ENCODE measurements at places on chromosomes 16 and 17.
A peak's percentile ranks its signal among the peaks of the same experiment; 100 is the strongest.

- no peak for DNase-seq
Observed at GRCh38 chr16:14013571-14014283, 57.4 kb upstream of the MRTFB start.

DNA sequence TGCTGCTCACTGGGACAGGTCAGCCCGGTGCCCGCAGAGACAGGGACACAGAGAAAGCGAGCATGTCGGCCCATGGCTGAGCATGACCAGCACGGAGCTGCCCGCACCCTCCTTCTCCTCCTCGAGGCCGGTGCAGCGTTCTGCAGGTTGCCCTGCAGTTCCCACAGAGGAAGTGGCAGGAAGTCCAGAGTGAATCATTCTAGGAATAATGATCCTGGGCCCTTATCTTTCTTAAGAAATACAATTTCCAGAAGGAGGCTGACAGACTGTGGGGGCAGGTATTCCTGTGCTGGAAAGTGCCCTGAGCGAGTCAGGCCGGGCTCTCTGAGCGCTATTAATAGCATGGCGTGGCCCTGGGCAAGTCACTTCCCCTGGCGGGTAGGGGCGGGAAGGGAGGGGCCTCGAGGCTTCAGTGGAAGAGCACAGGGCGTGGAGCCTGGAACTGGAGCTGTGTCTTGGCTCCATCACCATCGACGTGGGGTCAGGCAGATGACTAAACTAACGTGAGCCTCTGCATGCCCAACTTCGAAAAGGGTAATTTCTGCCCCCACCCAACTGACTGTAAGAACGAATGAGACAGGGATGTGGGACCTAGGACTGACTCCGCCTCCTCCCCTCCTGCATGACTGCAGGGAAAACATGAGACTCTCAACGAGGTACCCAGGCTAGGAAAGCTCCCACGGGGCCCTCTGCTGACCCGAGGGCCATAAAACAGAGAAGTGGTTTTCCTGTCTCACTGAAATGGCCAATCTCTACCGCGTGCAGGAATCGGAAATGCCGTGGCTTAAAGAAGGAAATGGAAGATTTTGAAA lies 9.8 kb downstream of the TMEM204 start:
- peak; percentile 90 for DNase-seq

DNA sequence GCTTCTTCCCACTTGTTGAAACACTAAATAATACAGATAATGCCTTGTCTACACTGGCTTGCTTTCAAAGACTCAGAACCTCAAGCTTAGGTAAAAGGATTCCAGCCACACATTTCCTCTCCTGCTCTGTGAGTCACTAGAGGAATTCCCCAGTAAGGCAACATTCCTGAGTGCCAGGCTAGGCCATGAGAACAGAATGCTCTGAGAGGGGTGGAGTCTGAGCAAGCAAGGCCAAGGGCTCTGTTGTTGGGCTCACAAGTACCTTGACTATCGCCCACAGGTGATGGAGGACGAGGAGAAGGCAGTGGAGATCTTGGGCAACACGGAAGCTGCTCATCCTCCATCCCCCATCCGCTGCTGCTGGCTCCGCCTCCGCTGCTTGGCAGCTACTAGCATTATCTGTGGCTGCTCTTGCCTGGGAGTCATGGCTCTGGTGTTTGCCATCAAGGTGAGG lies 6.7 kb upstream of the PHKG2 start:
- no peak for DNase-seq

DNA sequence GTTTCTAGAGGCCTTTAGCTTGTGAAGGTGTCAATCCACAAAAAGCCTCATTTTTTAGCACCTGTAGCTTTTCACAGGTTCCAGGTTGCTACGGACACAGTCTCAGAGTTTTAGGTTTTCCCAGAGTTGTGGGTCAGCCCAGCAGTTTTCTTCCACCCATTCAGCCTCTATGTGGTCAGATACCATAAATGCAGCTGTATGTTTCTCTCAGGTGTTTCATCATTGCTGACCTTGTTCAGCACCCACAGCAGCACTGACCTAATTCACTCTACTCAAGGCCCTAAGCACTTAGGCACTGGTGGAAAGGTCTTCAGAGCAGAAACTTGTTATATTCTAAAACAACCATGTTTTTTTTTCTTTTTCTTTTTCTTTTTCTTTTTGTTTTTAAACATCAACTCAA lies 15.0 kb upstream of the SPACA3 start:
- no peak for DNase-seq

DNA sequence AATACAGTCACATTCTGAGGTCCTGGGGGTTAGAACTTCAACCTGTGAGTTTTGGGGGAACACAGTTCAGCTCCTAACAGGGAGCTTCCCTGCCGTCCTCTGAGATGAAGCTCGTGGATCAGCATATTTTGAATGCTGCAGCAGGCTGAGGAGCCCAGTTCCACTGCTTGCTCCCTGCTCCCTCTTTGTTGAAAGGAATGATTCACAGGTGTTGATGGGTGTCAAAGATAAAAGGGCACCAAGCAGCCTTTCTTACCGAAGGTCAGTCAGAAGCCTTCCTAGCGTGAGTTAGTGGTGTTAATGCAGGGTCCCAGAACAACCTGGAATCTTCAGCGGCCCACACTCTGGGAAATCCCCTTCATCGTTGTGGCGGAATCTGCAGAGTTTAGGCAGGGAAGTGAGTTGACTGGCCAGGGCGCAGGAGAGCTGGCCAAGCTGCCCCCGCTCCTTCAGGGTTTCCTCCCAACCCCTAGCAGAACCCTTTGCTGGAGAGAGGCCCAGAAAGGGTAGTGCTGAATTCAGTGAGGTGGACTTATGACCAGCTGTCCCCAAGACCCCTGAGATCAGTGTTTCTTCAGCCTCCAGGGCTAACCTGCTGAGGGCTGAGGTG lies 114.8 kb downstream of the GNAO1 start:
- no peak for DNase-seq

DNA sequence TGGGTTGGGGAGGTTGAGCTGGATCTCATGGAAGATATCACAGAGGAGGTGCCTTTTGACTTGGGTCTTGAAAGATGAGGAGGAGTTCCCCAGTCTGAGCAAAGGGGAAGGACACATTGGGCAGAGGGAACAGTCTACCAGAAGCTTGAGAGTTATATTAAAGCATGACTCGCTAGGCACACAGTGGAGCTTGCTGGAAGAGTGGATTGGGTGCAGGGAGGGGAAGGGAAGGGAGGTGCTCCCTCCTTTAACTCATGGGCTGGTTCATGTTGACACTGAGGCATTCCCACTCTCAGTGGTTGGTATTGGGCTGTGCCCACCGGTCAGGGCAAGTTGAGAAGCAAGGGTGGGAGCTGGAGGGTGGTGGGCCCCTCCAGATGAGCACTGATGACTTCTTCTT lies 5.9 kb downstream of the TMEM98 start:
- DNase-seq, result no peak

DNA sequence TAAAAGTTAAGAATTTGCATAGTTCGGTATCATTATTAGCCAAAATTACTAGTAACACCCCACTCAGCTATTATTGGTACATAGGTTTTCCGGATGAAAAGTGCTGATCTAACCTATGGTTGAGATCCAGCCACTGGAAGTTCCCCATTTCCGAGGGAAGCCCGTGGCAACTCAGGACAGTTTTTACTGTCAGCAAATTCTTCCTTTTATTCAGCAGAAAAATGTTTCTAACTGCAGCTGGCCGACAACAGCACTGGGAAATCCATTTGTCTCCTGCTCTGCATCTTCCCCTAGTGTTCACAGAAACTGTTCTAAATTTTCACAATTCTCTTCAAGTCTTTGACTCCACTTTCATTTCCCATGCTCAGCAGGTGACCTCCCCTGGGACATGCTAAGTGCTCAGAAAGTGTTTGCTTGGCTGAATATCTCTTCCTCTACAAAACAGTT lies 15.5 kb upstream of the MMD start:
- DNase-seq, result no peak

- no peak for DNase-seq
Observed at GRCh38 chr17:80153004-80153403, 6.1 kb upstream of the EIF4A3 start.

DNA sequence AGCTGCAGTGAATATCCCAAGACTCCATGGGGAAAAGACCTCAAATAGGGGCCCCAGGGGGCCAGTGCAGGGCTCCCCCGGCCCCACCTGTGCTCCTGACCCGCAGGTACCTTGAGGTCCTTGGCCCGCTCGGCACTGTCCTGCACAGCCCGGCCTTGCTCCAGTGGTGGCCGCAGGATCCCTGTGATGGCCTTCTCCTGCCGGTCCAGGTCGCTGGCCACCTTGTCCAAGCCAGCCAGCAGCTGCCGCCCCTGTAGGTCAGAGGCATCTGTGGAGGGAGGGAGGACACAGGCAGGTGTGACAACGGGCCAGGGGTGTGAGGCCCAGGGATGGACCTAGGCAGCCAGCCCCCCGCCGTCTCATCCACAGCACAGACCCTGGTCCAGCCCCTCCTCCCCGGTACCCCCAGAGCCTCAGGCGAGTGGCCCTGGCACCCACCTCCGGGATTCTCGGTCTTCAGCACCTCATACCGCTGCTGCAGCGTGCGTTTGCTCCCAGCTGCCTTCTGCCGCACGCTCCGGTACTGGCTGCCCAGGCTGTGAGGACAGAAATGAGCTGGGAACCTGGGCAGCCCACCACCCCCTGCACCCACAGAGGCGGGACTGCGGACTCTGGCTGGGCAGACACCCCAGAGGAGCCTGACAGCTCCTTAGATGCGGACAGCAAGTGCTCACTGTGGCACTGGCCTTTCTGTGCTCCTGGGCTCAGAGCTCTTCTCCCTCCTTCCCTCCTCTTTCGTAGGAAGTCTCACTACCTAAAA lies 43.7 kb downstream of the PPL start:
- no peak for DNase-seq

DNA sequence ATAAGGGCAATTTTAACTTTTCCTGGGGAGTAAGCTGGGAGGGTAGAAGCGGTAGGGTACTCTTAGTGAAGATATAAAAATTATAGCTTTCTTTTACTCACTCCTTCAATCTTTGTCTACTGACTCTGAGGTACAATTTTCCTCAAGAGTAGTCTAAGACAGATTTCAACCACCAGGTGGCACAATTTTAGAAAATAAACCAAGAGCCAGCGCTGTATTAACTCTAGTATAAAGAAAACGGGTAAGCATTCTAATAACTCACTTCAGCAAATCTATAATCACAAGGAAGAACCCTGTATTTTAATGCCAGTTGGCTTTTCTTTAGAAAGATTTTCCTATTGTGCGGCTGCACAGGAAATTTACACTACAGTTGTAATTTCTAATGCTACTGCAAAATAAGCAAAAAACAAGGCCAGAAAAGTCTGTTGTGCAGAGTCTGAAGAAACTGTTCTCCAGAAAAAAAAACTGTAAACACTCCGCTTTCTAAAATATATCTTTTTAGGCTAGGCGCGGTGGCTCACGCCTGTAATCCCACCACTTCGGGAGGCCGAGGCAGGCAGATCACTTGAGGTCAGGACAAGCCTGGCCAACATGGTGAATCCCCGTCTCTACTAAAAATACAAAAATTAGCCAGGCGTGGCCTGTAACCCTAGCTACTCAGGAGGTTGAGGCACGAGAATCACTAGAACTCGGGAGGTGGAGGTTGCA lies 1.9 kb downstream of the CMC2 start:
- DNase-seq, result peak; percentile 49

GRCh38 chr17:72357764-72358365 lies 237.0 kb downstream of the SOX9 start:
- no peak for DNase-seq

GRCh38 chr17:67746704-67747571 lies 29.2 kb downstream of the NOL11 start:
- DNase-seq, result no peak

DNA sequence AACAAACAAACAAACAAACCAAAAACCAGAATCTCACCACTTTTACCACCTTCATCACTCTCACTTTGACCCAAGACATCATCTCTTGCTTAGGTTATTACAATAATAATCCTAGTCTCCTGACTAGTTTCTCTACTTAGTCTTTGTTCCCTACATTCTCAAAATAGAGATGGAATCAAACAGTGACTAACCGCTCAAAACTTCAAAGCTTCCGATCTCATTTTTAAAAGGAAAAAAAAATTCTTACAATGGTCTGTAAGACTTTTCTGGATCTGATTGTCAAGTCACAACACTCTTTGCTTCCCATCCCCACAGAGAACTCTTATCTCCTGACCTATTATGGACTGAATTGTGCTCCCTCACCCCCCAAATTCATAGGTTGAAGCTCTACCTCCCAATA lies 60.9 kb downstream of the SPAG9 start:
- DNase-seq, result no peak

DNA sequence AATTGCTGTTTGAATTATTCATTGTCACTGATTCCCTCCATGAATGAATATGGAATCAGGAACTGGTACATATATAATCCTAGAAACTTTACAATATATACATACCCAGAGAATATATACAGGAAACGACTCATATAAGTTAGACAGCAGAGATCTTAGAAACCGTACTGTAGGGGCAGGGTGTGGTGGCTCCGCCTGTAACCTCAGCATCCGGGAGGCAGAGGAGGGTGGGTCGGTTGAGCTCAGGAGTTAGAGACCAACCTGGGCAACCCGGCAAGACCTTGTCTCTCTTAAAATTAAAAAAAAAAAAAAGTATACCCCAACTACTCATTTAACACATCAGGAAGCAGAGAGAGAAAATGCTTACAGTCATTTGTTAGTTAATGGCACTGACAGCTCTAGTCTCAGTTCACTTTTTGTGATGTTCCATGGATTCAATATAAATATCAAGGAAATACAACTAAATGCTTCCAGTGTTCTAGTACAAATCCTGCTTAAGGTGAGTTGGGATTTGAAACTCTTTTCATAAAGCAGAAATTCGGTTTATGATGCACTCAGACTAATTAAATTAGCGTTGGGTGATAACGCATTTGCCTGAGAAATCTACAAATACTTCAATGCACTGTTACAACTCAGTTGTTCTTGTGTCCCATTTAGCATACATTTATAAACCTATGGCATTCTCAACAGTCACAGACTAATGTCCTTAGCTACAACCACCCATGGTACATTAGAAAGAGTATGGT lies 5.6 kb downstream of the GLG1 start:
- peak; percentile 85 for DNase-seq

DNA sequence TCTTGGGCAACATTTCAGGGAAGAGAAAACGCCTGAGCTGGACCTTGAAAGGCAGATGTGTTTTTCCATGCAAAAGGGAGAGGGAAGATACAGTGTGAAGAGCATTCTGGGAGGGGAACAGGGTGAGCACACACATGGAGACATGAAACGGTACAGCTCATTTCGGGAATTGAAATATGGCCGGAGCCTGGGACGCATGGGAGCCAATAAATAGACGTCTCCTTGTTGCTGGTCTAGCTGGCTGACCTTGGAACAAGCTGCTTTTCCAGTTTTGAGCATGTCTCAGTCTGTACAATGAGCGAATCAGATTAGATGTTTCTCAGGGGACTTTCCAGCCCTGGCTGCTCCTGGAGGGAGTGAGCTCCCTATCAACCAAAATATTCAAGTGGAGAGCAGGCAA lies 63.6 kb downstream of the ASIC2 start:
- DNase-seq, result no peak

GRCh38 chr17:16158714-16159113 lies 56.6 kb downstream of the NCOR1 start:
- no peak for DNase-seq

Data from activated CD8-positive, alpha-beta T cell treated with anti-CD3 and anti-CD28 coated beads for 36 hours (primary cell).